ENCODE measurements at places on chromosomes 12 and 14.
A peak's percentile ranks its signal among the peaks of the same experiment; 100 is the strongest.

DNA sequence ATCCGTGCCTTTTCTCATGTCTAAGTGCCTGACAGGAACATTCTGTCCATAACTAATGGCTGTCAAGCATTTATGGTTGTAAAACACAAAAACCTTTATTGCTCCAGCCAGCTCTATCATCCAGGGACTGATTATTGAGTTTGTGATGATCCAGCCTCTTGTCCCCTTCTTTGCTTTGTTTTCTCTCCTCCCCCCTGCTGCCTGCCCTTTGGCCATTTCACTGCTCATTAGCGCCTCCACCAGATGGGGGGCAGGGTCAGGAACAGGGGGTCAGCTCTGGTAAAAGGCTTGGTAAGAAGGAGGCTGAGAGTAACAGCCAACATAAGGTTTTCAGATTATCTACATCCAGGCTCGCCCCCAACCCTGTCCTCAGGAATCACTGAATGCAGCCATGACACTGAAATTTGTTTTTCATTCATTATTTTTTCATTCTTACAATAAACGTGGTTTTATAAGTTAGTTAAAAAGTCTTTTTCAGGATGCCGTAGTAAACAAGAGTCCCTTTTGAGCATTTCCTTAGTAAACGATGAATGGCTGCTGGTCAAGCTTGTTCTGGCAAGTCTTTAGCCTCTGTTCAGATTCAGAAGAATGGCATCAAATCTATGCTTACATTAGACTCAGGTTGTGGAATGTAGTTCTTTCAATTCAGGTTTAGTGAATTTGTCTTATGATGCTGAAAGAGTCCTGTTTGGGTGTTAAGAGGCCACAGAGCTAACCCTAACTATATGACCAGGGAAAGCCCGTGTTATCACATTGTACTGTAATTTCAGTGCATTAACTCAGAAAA is 21.7 kb downstream of the HMGA2 start:
- H3K4me1 ChIP-seq, result no peaks in the 10 kb centered on the region
- H3K27me3 ChIP-seq, result peaks cover 3% of the 10 kb centered on the region
- no peak overlapping the region for H3K4me3 ChIP-seq
- DNase-seq, result no peak

- H3K36me3 ChIP-seq, result no peaks in the 10 kb centered on the region
- peak overlapping the region; percentile 79 for H3K27ac ChIP-seq
- DNase-seq, result no peak
Observed at GRCh38 chr12:104455578-104456416, 951 bp upstream of the CHST11 start.

DNA sequence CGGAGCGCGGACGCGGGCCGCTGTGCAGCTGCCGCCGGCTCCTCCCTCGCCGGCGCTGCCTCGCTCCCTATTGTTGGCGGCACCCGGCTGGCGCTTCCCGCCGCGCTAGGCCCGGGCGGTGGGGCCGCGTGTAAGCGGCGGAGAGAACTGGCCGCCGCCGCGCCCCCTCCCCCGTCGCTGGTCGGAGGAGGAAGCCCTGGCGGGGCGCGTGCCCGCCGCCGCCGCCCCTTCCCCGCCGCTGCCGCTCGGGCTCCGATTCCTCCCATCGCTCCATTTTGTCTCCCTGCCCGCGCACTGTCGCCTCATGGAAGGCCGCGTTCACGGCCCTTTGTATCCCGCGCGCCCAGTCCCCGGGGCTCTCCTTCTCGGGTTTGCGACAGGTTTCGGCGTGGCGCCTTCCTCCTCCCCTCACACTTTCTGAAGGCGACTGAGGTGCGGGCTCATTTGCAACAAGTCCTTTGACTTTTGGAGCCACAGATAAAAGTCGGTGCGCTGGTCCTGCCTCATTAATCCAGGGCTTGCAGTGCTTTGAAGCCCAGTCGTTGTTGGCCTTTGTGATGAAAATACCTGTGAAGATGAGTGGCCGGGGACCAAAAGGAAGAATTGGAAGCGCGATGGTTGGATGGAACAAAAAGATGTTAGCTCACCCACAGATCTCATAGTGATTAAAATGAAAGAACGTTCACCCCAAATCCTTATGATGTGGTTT is 707 bp downstream of the CPSF6 start:
- H3K27me3 ChIP-seq, result no peaks in the 10 kb centered on the region
- peak overlapping the region; percentile 91 for H3K4me3 ChIP-seq

- no peak overlapping the region for H3K4me3 ChIP-seq
- no peaks in the 10 kb centered on the region for H3K27me3 ChIP-seq
- H3K27ac ChIP-seq, result peak overlapping the region; percentile 81
- DNase-seq, result no peak
- peaks cover 95% of the 10 kb centered on the region for H3K4me1 ChIP-seq
- no peaks in the 10 kb centered on the region for H3K36me3 ChIP-seq
Observed at GRCh38 chr12:15208871-15209656, 12.2 kb downstream of the RERG start.

DNA sequence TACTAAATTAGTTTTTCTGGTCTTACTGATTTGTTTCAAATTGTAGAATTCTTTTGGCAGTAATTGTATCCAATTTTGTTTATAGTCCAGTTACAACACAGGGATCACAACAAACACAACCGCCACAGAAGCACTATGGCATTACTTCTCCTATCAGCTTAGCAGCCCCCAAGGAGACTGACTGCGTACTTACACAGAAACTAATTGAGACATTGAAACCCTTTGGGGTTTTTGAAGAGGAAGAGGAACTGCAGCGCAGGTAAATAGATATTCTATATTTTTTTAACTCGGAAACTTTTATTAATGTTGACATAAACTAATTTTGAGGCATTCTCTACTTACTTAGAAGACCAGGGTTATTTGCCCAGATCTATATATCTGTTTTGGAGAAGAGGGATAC is 17.8 kb downstream of the PAPOLA start:
- peaks cover 21% of the 10 kb centered on the region for H3K4me1 ChIP-seq
- no peaks in the 10 kb centered on the region for H3K27me3 ChIP-seq
- peaks cover 25% of the 10 kb centered on the region for H3K36me3 ChIP-seq

DNA sequence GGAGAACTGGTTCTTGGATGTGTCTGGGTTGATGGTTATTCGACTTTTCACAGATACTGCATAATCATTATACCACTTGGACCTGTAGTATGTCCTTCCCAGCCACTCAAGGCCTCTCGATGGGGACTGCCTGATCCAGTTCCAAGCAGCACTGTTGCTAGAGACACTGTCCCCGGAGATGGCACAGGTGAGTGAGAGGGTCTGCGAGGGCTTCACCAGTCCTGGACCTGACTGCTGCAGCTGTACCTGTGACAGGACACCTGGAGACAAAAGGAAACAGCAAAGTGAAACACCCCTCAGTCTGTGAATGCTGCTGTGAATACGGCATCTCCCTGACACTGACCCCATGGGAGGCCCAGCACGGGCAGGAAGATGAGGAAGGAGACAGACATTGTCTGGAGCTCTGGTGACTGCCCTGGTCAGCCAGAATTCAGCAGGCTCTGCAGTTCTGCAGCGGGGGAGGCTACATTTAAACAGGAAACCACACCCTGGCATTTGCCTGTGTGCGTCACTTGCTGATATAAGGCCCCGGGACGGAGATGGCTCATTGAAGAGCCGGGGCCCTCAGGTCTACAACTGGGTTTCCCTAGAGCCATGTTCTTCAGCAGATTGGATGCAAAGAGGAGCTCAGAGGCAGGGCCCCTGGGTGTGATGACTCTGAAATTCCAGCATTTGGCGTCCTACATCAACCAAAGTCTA is 413.6 kb downstream of the TMEM121 start:
- H3K4me3 ChIP-seq, result no peak overlapping the region
- H3K27ac ChIP-seq, result no peak overlapping the region
- H3K4me1 ChIP-seq, result no peaks in the 10 kb centered on the region
- no peak for DNase-seq
- no peaks in the 10 kb centered on the region for H3K36me3 ChIP-seq

- H3K27ac ChIP-seq, result no peak overlapping the region
- no peak for DNase-seq
- no peak overlapping the region for H3K4me3 ChIP-seq
- H3K27me3 ChIP-seq, result no peaks in the 10 kb centered on the region
- no peaks in the 10 kb centered on the region for H3K4me1 ChIP-seq
Observed at GRCh38 chr12:57027011-57027804, 10.9 kb upstream of the TAC3 start.

GRCh38 chr12:76195920-76196319 is 111.4 kb upstream of the NAP1L1 start:
- DNase-seq, result no peak
- no peak overlapping the region for H3K27ac ChIP-seq
- H3K36me3 ChIP-seq, result no peaks in the 10 kb centered on the region

DNA sequence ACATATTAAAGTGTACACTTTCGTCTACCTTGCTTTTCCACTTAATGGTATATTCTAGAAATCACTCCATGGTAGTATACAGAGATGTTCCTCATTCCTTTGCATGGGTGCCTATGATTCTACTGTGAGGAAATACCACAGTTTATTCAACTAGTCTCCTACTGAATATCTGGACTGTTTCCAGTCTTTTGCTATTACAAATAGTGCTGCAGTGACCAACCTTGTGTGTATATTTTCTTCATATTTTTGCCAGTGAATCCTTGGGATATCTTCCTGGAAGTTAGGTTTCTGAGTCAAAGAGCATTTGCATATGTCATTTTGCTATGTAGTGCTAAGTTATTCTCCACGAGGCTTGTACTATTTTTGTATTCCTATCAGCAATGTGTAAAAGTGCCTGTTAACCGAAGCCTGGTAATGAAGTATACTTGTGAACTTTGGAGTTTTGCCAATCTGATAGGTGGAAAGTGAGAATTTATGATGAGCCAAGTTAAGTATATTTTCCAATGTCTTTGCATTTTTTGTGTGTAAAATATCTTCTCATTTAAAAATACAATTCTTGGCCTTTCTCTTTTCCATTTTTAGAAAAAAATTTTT is 31.3 kb upstream of the TMEM263 start:
- H3K36me3 ChIP-seq, result no peaks in the 10 kb centered on the region
- no peaks in the 10 kb centered on the region for H3K4me1 ChIP-seq
- no peak for DNase-seq
- H3K27me3 ChIP-seq, result no peaks in the 10 kb centered on the region
- H3K27ac ChIP-seq, result no peak overlapping the region

DNA sequence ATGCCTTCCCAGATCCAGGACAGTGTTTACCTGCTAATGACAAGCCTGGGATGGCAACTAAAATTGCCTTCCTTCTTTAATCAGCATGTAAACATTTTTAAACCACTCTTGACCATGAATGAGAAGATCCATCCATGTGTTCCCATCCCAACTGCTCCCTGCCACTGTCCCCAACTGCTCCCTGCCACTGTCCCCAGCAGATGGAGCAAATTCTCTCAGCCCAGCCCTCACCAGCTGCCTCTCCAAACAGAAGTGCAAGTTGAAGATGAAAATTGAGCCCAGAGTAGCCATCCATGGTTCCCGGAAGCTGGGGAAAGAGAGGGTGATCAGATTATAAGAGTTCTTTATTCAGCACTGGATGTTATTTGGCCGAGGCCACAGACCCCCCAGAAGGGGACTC is 133.1 kb downstream of the SLC15A4 start:
- DNase-seq, result no peak
- H3K4me3 ChIP-seq, result no peak overlapping the region
- no peak overlapping the region for H3K27ac ChIP-seq
- no peaks in the 10 kb centered on the region for H3K4me1 ChIP-seq
- H3K27me3 ChIP-seq, result no peaks in the 10 kb centered on the region

GRCh38 chr12:98745578-98746391 is 100.7 kb downstream of the APAF1 start:
- H3K4me1 ChIP-seq, result peaks cover 11% of the 10 kb centered on the region
- no peak overlapping the region for H3K27ac ChIP-seq
- no peaks in the 10 kb centered on the region for H3K27me3 ChIP-seq
- no peak for DNase-seq
- H3K36me3 ChIP-seq, result no peaks in the 10 kb centered on the region
- peak overlapping the region; percentile 37 for H3K4me3 ChIP-seq

DNA sequence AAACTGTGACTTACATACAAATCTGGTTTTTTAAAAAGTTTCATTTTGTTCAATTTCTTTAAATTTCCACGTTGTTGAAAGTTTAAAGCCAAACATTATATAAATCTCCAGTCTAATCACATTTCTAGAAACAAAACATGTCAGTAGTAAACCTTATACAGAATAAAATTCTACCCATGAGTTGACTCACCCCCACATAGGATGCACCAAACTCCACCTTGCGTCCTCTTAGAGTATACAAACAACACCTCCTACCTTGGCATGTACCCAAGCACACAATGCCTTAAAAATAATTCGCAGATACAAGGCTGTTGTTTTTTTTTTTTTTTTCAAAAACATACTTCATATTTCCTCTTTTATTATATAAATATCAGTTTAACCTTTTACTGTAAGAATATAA is 3.3 kb downstream of the FBXL14 start:
- peak overlapping the region; percentile 44 for H3K27ac ChIP-seq
- DNase-seq, result no peak
- H3K4me1 ChIP-seq, result peaks cover 66% of the 10 kb centered on the region
- peak overlapping the region; percentile 84 for H3K4me3 ChIP-seq
- H3K27me3 ChIP-seq, result no peaks in the 10 kb centered on the region

GRCh38 chr14:33978892-33979612 is 28.2 kb upstream of the EGLN3 start:
- no peaks in the 10 kb centered on the region for H3K36me3 ChIP-seq
- no peaks in the 10 kb centered on the region for H3K4me1 ChIP-seq
- H3K27me3 ChIP-seq, result no peaks in the 10 kb centered on the region
- H3K27ac ChIP-seq, result no peak overlapping the region

DNA sequence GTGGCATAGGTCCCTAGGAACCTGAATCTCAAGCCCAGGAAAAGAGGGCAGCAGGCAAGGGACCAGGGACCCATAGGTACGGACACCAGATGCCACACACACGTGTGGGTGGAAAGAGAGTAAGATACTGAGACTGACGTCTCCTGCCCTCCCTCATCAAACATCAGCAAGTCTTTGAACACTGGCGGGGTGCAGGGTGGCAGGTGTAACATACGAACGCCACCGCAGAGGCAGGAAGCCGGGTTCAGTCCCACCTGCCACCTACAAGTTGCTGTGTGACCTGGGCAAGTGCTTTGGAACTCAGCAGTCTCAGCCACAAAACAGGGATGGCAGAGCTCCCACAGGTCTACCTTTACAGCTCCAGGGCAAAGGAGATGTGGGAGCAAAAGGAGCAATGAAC is 11.1 kb downstream of the ACTN1 start:
- H3K27me3 ChIP-seq, result no peaks in the 10 kb centered on the region
- peaks cover 96% of the 10 kb centered on the region for H3K4me1 ChIP-seq
- H3K4me3 ChIP-seq, result peak overlapping the region; percentile 30

DNA sequence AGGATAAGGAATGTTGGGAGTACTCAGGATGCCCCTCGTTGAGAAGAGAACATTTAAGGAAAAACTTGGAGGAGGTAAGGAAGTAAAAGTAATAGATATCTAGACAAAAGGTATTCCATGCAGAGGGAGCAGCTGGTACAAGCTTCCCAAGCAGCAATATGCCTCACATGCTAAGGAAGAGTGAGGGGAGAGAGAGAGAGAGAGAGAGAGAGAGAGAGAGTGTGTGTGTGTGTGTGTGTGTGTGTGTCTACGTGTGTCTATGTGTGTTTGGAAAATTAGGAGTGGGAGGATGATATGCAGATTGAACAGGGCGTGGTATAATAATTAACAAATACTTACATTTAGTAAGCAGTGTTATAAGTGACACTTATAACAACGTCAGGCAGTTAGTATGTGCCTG is 9.2 kb upstream of the PARP11 start:
- H3K36me3 ChIP-seq, result no peaks in the 10 kb centered on the region
- H3K27ac ChIP-seq, result no peak overlapping the region
- no peaks in the 10 kb centered on the region for H3K27me3 ChIP-seq
- H3K4me3 ChIP-seq, result no peak overlapping the region

- H3K4me1 ChIP-seq, result no peaks in the 10 kb centered on the region
- H3K27me3 ChIP-seq, result no peaks in the 10 kb centered on the region
- no peak overlapping the region for H3K4me3 ChIP-seq
- no peaks in the 10 kb centered on the region for H3K36me3 ChIP-seq
- no peak for DNase-seq
Observed at GRCh38 chr12:80165746-80166145, 66.4 kb downstream of the OTOGL start.

GRCh38 chr14:69040353-69040752 is 61.3 kb upstream of the ACTN1 start:
- peak overlapping the region; percentile 87 for H3K27ac ChIP-seq
- H3K4me1 ChIP-seq, result no peaks in the 10 kb centered on the region
- DNase-seq, result no peak
- no peaks in the 10 kb centered on the region for H3K36me3 ChIP-seq
